ENCODE measurements at places on chromosomes 6 and 20. TPM values are rescaled to one million over a fixed set of nuclear protein-coding genes. Genes with fewer than 3 reads are reported as not detected.

EYA2 gene
- total RNA-seq, result 3.2 TPM

SLC13A3 gene
- 0.09 TPM for total RNA-seq

FOXQ1 gene
- 3.7 TPM for total RNA-seq

C6orf58 gene
- total RNA-seq, result 0.14 TPM

HLA-DMB gene
- 1.5 TPM for total RNA-seq

TFAP2B gene
- total RNA-seq, result not detected

PFDN4 gene
- 52.2 TPM for total RNA-seq

CTCFL gene
- total RNA-seq, result not detected

PPT2 gene
- 9.0 TPM for total RNA-seq

VARS1 gene
- total RNA-seq, result 56.1 TPM

MAK gene
- total RNA-seq, result 0.20 TPM

ASIP gene
- total RNA-seq, result not detected

IP6K3 gene
- not detected for total RNA-seq

DAAM2 gene
- not detected for total RNA-seq

GTSF1L gene
- total RNA-seq, result not detected

GPLD1 gene
- total RNA-seq, result 1.0 TPM

Data from A549 treated with CpdA at 1 μM for 4 hours (cell line).